ENCODE measurements at places on chromosomes 4 and X.
A peak's percentile ranks its signal among the peaks of the same experiment; 100 is the strongest.

DNA sequence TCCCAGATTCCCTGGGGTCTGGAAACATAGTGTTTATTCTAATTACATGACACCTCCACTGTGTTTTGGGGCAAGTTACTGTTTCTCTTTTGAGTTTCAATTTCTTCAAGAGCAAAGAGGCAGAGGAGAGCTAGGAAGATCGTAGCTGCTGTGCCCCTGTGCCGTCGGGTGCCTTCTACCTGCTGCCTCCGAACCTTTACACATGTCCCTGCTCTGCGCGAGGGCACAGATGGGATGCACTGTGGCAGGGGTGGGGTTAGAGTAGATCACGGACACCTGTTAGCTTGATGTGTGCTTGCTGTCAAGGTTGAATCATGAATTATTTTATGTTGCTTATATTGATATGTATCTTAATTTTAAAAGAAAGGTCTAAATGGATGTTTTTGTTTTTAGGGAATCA lies 71.1 kb upstream of the MSANTD1 start:
- no peak for DNase-seq

- DNase-seq, result no peak
These were observed 286.3 kb downstream of the ANKRD50 start for GRCh38 chr4:124426279-124426678.

DNA sequence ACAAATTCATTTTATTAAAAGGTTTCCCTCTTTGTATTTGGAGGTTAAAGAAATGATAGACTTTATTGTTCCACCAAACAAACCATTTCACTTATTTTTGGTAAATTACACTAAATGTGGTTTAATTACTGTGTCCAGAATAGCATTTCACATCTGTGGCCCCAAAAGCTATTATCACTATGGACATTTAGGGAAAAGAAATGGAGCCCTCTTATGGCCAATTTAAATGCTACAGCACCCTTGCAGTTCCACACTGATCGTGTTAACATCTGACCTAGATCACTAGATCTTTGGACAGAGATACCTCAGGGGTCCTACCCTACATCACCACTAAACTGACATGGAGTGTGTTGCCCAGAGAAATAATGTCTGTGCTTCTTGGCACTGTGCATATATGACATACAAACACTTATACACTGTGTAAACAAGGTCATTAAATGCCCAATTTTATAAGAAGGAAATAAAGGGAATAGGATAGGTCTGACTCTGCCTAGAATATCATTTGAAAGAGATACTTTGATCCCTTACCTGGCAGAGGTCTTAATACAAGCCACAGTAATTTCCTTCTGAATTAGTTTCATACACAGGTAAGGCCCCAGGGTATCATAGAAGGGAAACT lies 163.9 kb downstream of the KDR start:
- peak; percentile 54 for DNase-seq

DNA sequence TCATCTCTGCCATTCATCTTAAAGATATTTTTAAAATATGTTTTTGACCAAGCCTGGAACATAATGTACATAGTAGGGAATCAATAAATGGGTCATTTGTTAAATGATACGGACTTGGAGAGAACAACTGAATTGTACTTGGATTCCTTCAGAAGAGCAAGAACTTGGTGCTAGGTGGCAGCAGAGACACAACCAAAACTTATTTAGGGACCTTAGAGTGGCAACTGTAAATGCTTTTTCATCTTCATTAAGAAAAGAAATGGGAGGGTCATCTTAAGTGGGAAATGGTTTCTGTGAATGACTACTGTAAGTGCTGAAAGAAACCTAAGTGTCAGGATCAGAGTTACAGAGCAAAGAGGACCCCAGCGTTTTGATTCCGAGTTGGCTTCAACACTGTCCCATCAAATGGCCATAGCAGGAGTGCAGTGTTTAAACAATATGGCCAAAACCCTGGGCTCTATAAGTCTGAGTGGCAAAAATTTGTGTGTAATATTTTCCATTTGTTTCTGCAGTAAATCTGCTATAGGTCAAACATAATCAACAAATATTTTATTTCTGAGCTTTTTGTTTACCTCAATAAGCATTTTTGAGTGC lies 213.6 kb downstream of the PALLD start:
- DNase-seq, result peak; percentile 82

DNA sequence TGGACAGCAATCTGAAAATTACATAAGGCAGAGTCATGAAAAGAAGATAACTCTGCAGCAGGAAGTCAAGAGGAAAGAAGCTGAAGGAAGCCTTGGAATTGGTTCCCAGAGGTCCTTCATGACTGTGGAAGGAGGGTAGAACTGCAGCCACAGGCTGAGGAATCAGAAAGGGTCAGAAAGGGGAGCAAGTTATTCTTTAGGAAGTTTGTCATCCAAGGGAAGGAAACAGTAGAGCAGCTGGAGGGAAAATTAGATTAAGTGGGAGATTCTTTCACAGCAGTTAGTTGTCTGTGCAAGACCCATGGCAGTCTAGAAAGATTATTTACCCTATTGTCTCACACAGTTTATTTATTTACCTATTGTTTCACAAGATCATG lies 9.3 kb upstream of the ADH1C start:
- no peak for DNase-seq

DNA sequence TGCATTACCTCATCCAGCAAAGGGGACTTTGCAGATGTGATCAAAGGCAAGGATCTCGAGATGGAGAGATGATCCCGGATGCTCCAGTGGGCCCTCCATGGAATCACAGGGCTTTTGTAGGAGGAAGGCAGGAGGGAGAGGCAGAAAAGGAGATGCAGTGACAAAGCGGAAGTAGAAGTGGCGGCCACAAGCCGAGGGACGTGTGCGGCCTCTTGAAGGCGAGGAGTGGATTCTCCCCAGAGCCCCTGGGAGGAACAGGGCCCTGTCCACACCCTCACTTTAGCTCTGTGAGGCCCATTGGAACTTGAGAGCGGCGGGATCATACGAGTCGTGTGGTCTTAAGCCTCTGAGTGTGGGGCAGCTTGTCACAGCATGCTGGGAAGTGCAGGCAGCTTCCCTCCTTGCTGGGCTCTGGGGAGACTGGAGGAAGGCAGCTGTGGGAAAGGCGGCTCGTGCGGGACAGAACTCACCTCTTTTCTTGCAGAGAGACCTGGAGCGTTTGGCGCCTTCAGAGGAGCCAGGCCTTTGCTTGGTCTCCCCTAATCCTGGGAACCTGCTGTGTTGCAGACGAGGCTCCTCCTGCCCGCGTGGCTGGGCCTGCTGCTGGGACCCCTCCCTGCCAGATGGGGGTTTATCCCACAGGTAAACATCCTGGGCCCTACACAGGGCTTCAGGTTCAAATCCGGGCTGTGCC lies 10.2 kb downstream of the SH3TC1 start:
- no peak for DNase-seq

GRCh38 chr4:54712206-54712605 lies 54.4 kb downstream of the KIT start:
- DNase-seq, result no peak

Data from fibroblast of the aortic adventitia (primary cell).